ENCODE measurements at places on chromosomes 7 and 10.

GRCh38 chr10:44749151-44749550 lies 162.0 kb upstream of the TMEM72 start:
- no peak for DNase-seq

- no peak for DNase-seq
Measured at GRCh38 chr7:79337717-79338116, 115.8 kb downstream of the MAGI2 start.

- no peak for DNase-seq
Measured at GRCh38 chr10:79232864-79233263, 114.4 kb upstream of the PPIF start.

DNA sequence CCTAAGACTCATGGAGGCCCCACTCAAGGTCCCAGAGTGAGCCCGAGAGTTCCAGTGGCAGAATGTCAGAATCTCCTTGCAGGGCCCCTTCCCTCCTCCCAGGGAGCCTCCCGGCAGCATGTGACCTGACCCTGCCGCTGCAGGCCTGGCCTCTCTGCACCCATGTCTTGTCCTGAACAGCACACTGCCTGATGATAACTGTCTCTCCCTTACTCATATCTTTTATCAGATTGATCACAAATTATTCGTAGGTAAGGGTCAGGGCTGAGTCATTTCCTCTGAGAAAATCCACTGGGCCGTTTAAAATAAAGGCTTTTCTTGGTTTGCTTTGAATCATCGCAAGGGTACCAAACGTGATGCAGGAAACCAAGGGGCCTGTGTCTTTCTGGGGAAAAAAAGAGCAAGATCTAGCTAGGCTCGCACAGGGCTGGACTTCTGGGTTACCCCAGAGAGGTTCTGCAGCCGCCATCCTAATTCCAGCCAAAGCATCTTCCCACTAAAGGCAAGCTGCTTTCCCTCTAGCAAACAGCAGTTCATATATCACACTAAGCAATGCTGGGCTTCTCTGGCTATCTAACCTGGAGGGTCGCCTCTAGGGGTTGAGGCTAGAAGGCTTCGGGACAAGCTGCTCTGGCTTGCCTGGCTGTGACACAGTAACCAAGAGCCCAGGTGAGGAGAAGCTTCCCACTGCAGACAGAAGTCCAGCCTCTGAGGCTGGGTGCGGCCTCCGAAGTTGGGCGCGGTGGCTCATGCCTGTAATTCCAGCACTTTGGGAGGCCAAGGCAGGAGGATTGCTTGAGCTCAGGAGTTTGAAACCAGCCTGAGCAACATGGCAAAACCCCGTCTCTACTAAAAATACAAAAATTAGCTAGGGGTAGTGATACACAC lies 104.9 kb downstream of the SPDYE5 start:
- no peak for DNase-seq

GRCh38 chr7:43449577-43449976 lies 133.3 kb upstream of the STK17A start:
- no peak for DNase-seq

GRCh38 chr7:4325732-4326131 lies 356.4 kb upstream of the FOXK1 start:
- no peak for DNase-seq

- DNase-seq, result no peak
Measured at GRCh38 chr7:12884856-12885440, 197.5 kb downstream of the ARL4A start.

- DNase-seq, result no peak
Measured at GRCh38 chr7:151744656-151745638, 132.0 kb downstream of the PRKAG2 start.

GRCh38 chr10:117796130-117796745 lies 250.5 kb downstream of the RAB11FIP2 start:
- DNase-seq, result no peak

GRCh38 chr10:23110722-23111516 lies 15.5 kb downstream of the MSRB2 start:
- no peak for DNase-seq

GRCh38 chr7:134196439-134196838 lies 69.3 kb downstream of the LRGUK start:
- DNase-seq, result no peak

DNA sequence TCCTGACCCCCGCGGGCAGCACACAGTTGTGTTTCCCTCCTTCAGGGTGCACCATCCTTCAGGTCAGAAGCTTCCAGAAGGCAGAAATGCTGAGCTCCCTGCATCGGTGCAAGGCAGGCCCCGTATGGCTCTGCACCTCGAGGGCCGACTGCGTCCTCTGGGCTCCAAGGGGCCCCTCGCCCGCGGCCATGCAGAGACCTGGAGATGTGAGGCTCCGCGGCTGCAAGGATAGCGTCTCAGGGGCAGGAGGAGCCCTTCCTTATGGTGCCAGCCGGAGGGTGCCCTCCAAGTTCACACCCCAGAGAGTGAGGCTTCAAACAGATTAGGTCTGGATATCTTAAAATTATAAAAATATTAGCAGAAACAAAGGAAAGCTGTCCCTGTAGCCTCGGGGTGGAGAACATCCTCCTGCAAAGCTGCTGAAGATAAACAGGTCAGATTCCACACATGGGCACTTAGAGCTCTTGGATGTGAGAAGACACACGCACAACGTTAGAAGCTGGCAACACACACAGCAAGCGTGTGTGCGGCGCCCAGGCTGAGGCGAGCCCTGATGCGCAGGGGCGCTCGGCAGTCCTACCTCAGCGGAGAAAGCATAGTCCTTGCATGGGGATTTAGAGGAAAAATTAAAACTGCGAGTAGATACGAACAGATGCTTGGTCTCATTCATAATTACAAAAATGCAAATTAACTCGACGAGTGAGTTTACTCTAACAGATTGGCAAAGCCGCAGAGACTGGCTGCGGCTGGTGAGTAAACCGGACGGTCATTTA lies 20.4 kb downstream of the KNDC1 start:
- DNase-seq, result no peak

DNA sequence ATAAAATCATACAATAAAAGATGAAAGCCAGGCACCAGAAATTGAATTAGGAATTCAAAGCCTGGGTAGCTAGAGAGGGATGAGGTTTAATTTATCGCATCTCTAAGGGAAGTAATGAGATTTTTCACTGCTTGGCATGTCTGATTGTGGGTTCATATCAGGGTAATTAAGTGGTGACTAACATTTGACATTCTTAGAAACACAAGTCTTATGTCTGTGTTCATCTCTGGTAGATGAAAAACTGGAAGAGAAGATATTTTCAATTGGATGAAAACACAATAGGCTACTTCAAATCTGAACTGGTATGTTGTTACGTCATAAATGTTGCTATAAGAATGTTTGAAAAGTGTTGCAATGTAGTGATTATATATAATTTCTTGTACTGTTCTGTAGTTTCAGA lies 36.8 kb upstream of the ARMS2 start:
- DNase-seq, result no peak

GRCh38 chr10:112728997-112729396 lies 221.1 kb upstream of the TCF7L2 start:
- no peak for DNase-seq

DNA sequence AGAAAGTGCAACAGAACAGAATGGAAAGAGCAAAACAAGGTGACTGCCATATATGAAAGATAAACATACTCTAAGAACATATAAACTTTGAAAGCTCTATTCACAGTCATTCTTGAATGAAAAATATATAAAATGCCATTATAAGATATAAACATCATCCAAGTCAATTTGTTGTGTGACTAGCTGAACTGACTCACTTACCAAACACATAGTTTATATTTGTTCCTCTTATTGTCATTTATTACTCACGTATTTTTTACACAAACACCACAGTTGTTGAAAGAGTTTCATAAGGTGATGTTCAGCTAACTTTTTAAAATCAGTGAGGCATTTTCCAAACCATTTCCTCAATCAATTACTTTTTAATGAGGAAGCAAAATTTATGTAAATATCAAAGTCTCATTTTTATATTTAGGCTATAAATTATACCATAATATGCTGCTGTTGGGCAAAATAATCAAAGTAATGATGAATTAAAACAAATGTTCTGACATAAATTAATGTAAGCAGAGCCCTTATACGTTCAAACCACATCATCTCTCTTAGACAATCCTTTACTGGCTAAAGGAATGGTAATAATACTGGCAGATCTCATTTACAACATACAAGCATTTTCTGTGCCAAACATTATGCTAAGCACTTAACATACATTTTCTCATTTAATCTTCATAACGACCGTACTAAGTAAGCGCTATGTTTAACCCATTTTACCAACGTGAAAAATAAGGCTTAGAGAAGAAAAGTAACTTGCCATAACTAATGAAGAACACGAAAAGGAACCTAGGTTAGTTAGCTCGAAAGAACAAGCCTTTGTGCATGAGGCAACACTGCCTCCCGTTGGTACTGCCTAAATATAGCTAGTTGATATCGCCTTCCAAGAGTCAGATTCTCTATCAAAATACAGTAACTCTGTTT lies 7.3 kb downstream of the LRRN3 start:
- DNase-seq, result no peak

GRCh38 chr10:114664127-114664526 lies 6.1 kb upstream of the ABLIM1 start:
- DNase-seq, result no peak

DNA sequence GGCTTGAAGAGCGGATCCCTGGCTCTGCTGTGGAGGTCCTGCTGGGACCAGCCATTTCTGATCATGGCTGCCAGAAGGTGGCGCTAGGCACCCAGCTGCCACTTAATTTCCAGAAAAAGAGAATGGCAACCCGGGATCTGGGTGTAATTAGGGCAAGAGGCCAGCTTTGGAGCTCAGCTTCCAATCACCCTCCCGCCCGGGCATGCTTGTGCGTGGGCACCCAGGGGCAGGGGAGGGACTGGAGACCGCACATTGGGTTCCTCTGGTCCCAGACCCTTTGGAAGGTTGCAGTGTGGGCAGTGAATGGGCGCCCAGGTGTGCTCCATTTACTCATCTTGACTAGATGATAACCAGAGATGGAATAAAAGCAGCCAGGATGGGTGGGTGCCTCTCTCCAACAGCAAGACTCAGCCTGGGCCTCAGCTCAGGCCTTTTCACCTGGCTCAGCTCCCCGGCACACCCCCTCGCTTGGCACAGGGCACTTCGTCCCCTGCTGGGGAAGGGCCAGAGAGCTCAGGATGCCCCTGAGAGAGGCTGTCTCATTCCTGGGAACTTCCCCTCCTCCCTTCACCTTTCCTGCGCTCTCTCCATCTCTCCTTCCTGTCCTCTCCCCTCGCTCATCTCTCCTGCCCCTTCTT lies 14.7 kb downstream of the FAM241B start:
- DNase-seq, result peak; percentile 50

Measured in GM19239 (cell line).